Type B pancreatic cell (in vitro differentiated cells): ENCODE measurements at places on chromosomes 2 and 18. TPM values are rescaled to one million over a fixed set of nuclear protein-coding genes. Genes with fewer than 3 reads are reported as not detected.

Gene CYS1
- 0.79 and 0.94 TPM in 2 replicates for total RNA-seq

DNA sequence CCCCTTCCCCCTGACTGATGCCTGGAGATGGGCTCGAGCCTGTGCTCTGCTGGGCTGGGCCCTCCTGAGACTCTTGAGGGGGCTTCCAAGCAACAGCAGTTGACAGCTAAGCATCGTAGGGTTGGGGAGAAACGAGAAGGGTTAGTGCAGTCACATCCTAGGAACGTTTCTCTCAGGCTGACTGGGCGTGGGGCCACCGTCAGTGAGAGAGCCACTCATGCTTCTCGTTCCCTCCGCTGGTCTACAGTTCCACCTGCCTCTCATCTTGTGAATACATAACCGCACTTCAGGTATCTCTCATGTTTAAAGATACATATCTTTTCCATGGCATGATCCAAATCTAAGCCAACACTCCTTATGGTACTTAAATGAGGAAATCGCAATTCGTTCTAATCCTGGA lies 66.4 kb downstream of the TRAPPC12 start:
- no peak for DNase-seq

Gene IL1RN
- 11.0 and 20.5 TPM in 2 replicates for total RNA-seq

Gene REG3A
- 0.95 and 4.0 TPM in 2 replicates for total RNA-seq

DNA sequence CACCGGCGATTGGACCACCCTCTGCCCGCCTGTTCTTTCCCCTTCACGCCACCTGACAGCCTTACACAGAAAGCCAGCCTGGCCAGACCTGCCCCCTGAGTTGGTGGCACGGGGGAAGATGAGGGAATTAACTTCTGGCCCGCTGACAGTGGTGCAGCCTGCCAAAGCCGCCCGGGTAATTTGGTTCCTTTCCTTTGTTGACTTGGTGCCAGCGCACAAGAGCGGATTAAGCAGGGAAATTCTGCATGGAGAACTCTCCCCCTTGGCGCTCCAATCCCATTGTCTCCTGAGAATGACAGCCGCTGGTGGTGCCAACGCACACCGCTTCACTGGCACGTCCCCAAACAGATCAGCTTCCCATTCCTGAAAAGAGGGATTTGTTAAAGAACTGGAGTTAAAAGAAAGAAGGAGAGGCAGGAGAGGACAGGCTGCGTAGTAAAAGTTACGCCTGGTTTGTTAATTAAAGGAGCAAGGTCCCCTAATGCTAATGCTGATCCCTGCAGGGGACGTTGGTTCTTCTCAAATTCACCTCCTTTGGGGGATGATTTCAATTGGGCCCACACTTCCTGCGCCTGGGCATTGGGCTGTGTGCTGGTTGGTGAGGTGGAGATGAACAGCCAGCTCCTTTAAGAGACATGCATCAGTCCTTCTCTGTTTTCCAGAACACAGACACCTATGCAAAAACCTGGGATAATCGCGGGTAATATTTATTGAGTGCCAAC lies 286.8 kb downstream of the MYCN start:
- DNase-seq = no peak

DNA sequence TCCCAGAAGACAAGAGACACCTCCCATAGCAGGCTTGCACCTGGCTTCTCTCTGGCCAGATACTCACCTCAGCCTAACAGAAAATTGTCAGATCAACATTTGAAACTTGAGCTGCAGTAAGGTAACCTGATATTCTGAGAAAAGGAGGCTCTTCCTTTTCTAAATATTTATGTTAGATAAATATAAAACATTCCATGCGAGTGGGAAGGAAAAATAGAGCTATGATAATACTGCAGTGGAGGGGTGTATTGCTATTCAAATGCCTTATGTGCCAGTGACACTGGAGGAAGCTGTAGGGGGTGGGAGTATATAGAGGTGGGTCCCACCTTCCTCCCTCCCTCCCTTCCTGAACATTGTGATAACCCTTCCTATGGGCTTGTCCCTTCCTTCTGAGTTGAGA lies 515.5 kb upstream of the CHAC2 start:
- no peak for DNase-seq

DNA sequence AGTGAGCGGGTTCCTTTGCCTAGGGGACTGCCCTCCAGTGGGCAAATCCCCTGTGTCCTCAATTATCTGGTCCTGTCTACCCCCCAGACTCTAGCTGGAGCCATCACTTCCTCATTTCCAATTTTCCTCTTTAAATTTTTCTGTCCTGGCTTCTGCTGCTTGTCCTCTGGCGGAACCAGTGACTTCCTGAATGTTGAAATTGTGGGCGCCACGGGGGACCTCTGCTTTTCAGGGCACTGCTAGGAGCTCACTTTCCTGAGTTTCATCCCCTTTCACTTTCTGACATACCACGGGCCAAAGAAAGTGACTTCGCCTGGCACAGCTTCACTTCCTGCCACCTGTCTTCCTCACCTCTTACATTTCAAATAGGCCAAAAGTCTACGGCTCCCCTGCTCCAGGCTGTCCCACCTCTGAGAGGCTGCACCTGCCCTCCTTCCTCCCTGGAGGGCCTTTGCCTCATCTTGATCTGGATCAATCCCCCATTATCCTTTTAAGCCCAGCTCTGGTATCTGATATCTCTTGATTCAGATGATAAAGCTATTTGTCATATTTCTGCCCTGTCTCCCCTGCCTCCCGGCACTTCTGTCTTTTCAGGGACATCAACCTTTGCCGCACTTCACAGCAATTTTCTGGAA lies 1.4 kb upstream of the MARCO start:
- no peak for DNase-seq

Gene LOXL3
- total RNA-seq = 3.4 and 23.8 TPM in 2 replicates

- no peak for DNase-seq
Observed at GRCh38 chr2:80893711-80894110, 589.2 kb upstream of the LRRTM1 start.

Gene C2orf92
- 9.0 and 11.5 TPM in 2 replicates for total RNA-seq

Gene AKAIN1
- 0.95 and 1.1 TPM in 2 replicates for total RNA-seq

GRCh38 chr2:124683536-124684428 lies 658.7 kb downstream of the CNTNAP5 start:
- no peak for DNase-seq

Gene CFAP65
- 0.29 and 2.1 TPM in 2 replicates for total RNA-seq

Gene RDH14
- 19.5 and 25.5 TPM in 2 replicates for total RNA-seq

DNA sequence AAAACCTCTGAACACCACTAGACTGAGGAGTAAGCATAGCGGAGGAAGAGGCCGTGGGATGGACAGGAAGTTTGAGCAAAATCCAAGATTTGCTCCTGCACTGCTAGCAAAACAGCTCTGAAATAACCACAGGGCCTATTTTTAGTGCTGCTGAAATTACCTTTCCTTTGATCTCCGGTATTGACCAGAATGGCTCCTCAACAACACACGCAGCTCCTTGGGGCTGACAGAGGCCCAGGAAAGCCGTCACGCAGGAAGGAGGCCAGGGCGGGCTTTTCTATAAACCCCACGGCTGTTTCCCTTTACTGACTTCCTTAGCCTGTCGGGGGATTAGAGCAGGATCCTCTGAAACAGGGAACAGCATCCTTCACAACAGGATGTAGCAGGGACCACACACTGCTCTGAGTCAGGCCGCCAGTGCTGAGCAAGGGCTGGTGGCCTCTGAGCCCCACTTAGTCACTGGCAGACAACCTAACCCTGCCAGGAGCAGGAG lies 80.8 kb upstream of the LCLAT1 start:
- DNase-seq = no peak

Gene DHRS9
- 0.75 and 1.3 TPM in 2 replicates for total RNA-seq

DNA sequence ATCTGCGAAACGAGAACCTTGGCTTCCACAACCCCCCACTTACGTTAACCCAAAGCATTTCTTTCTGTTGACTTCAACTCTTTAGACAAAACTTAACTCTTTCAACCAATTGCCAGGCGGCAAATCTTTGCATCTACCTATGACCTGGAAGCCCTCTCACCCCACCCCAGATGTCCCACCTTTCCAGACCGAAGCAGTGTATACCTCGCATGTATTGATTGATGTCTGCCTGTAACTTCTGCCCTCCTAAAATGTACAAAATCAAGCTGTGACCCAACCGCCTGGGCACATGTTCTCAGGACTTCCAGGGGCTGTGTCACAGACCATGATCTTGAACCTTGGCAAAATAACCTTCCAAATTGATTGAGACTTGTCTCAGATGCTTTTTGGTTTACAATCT lies 12.3 kb downstream of the AQP12B start:
- no peak for DNase-seq

GRCh38 chr2:60271713-60272112 lies 281.7 kb downstream of the BCL11A start:
- no peak for DNase-seq

GRCh38 chr2:176891105-176891504 lies 321.5 kb upstream of the HNRNPA3 start:
- no peak for DNase-seq

Gene UGT1A10
- total RNA-seq = not detected in 2 replicates

Gene BMP10
- 0.36 TPM in 1 of 2 replicates, not detected in the other for total RNA-seq

DNA sequence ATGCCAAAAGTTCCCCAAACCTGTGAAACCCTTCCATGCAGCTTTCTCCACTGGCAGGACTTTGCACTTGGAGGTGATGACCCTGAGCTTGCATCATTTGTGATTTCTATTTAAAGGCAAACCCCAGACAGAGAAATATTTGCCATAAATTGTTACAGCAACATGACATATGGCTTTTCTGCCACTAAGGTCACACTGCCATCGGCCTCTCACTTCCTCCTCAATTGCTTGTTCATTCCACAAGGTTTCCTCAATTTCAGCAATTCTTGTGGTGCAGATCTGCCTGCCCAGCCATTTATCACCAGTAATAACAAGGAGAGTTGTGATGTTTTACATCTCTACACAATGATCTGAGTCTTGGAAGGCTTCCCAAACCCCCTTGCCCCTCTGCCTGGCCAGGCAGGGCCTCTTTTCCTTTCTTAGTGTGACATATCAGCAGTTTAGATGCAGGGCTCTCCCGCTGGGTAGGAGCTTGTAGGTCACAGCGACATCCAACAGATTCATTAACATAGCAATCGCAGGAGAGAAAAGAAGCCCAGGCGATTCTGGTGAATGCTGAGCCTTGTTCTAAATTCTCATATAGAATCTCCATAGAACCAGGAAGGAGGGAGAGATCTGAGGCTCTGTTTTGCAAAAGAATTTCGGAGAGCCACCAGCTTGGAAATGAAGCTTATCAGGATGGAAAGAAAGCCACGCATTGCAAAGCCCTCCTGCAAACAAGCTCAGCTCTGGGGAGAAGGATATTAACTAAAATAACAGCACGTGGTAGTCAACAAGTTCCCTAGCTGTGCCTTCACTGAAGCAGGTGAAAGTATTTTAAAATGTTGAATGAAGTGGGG lies 46.7 kb upstream of the ITGA6 start:
- no peak for DNase-seq

GRCh38 chr18:64201781-64202180 lies 52.9 kb upstream of the LINC00305 start:
- no peak for DNase-seq

DNA sequence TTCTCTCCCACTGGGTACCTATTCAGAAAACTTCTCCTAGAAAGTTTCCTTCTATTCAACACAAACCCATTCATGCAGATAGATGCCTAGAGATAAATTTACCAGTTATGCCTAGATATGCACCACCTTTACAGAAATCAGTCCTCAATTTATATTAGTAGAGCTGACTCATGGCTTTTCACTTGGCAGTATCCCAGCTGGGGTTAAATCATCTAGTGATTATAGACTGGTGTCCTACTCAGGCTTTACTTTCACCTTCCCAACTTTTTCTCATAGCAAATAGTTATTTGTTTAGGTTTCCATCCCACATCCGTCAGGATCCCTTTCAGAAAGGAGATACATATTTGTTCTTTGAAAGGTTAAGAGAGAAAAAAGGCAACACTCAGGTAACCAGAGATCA lies 124.5 kb downstream of the AQP4 start:
- DNase-seq = no peak

GRCh38 chr2:199085261-199085660 lies 372.5 kb downstream of the SATB2 start:
- no peak for DNase-seq

DNA sequence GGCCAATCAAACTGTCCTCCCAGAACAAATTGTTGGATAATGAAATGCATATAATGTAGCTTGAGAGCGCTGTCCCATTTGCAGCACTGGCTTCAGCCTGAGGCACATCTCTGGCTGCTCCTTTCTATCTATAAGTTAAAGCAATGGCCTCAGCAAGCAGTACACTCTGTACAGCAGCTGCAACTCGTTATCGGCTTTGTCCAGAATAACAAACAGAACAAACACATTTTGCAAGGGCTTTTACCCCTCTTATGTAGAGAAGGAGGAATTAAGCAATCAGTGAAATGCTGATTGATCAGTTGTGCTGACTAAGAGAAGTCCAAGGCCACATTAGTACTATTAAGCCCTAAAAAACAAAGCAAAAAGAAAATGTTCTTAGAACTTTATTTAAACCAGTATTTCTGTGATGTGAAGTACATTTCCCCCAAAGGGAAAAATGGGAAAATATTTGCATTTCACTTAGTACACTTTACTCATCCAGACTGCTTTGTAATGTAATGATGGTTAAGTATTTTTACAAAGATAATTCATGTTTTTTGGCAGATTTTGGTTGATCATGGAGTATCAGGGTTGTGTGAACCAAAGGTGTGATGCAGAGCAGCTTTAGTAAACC lies 15.0 kb upstream of the CPS1 start:
- no peak for DNase-seq

GRCh38 chr2:12734914-12735654 lies 18.3 kb downstream of the TRIB2 start:
- no peak for DNase-seq

DNA sequence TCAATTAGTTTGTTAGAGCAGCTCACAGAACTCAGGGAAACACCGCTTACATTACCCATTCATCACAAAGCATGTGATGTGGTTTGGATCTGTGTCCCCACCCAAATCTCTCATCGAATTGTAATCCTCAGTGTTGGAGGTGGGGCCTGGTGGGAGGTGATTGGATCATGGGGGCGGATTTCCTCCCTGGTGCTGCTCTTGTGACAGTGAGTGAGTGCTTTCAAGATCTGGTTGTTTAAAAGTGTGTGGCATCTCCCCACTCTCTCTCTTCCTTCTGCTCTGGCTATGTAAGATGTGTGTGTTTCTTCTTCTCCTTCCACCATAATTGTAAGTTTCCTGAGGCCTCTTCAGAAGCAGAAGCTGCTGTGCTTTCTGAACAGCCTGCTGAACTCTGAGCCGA lies 63.5 kb upstream of the AGPS start:
- no peak for DNase-seq

- no peak for DNase-seq
Observed at GRCh38 chr2:58221909-58222308, 19.2 kb downstream of the FANCL start.
